Stimulated activated CD8-positive, alpha-beta memory T cell treated with anti-CD3 and anti-CD28 coated beads, Interleukin-15, amount 100 ng/mL, for 48 hours (primary cell): ENCODE measurements at places on chromosomes 6 and 20.

DNA sequence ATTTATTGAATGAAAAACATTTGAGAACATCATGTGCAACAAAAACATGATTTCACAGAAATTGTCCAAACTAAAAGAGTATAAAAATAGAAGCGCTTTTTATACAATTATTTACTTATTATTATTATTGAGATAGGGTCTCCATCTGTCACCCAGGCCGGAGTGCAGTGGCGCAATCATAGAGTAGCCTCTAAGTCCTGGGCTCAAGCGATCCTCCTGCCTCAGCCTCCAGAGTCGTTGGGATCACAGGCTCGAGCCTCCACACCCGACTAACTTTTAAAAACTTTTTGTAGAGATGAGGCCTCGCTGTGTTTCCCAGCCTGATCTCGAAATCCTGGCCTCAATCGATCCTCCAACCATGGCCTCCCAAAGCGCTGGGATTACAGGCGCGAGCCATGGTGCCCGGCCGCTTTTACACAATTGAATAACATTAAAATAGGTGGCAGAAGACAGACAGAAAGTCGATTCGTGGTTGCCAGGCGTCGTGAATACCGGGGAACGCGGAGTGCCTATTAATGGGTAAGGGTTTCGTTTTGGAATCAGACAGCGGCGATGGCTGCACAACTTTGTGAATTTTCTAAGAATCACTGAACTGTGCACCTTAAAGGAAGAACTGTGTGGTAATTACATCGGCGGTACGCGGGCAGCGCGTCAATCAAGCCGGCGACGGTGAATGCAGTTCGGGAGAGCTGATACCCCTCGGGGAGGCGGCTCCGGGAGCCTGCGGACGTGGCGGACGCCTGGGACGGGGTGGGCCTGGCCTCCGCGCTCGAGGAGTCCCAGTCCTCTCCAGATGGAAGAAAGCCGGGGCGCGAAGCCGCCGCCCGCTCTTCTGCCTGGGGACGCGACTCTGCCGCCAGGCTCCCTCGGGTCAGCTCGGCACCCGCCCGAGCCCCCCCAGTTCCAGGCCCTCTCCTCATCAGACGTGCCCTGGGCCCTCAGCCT, 807 bp downstream of the TBC1D20 start:
- peak; percentile 34 for DNase-seq

- no peak for DNase-seq
Measured at GRCh38 chr6:160054271-160054670, 67.3 kb upstream of the SLC22A1 start.

DNA sequence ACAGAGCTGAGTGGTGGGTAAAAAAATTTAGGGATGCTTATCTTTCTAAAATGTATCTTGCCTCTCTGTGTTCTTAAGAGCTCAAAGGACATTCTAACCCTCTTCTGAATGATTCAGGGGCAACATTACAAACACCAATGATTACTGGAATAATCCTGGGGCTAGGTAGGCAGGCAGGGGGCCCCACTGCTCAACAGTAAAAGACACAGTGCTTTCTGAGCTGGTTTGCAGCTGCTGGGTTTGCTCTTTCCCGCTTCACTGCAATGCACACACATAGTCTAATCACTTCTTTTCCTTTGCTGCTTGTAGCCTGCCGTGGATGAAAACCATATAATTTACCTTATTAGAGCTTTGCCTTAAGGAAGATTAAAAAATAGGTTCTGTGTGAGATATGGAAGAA, 23.9 kb downstream of the CLDN20 start:
- no peak for DNase-seq

- no peak for DNase-seq
Measured at GRCh38 chr20:10313701-10314100, 95.1 kb downstream of the SNAP25 start.

DNA sequence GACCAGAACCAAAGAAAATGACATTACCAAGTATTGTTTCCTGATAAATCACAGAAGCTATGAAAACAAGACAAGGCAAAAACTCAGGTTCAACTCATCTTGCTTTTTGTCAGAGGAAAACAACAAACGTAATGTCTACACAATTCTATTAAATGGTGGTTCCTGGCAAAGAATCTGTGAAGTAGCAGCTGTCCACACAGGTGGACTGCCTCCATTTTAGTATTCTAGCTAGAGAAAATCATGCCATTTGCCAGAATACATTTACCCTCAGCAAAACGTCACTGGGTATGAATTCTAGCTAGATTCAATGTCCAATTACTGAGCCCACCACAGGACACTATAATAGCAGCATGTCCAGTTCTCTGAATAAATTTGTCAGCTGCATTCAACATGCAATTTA, 125.4 kb downstream of the ADGRB3 start:
- no peak for DNase-seq

- no peak for DNase-seq
Measured at GRCh38 chr6:56148488-56149186, 98.7 kb downstream of the COL21A1 start.

DNA sequence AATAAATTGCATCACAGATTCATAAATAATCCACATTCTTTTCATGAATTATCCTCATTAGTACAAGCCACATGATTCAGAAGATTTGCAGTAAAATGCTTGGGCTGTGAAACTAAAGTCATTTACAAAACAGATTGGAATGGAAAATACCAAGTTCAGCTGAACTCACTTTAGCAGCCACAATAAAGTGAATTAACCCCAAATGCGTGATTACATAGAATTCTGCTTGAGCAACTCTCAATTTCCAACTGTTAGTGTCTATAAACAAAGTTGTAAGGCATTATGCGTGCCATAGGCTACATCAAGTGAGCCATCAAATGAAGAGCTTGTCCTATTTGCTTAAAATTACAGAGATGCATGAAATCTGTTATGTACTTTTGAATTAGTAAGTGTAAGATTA, 60.4 kb upstream of the GFRAL start:
- no peak for DNase-seq

- DNase-seq, result peak; percentile 56
Measured at GRCh38 chr6:43924222-43924702, 154.3 kb downstream of the VEGFA start.

DNA sequence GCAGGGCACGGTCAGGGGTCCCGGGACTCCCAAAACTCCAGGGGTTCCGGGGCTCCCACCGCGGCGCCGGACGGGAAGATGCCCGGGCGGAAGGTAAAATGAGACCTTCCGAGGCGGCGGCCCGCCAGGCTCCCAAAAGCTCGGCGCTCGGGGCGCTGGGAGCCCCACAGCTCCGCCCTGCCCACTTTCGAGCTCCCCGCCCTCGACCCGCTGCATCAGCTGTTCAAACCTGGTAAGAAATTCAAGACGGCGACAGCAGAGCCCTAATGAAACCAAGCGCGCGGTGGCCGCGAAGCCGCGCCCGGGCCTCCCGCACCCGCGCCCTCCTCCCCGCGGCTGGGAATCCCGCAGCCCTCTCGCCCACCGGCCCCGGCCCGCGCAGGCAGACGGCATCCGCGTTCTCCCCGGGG, 369 bp downstream of the SLC4A11 start:
- peak; percentile 32 for DNase-seq

DNA sequence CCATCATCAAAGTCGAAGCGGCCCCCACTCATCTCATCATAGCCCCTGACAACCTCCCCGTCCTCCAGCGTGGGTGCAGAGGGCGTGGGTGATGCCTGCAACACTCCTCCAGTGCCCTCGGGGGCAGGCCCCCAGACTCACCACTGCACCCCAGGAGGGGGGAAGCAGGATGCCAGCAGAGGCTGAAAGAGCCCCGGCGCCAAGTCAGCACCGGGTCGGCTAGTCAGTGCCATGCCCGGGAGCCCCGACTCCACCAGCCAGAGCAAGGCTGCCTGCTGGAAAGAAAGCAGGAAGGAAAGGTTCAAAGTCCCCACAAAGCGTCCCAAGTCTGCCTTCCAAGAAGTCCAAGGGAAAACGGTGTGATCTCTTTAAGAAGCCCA, 324 bp downstream of the JPH2 start:
- DNase-seq, result no peak

- no peak for DNase-seq
Measured at GRCh38 chr20:1808101-1808500, 87.1 kb upstream of the SIRPA start.

DNA sequence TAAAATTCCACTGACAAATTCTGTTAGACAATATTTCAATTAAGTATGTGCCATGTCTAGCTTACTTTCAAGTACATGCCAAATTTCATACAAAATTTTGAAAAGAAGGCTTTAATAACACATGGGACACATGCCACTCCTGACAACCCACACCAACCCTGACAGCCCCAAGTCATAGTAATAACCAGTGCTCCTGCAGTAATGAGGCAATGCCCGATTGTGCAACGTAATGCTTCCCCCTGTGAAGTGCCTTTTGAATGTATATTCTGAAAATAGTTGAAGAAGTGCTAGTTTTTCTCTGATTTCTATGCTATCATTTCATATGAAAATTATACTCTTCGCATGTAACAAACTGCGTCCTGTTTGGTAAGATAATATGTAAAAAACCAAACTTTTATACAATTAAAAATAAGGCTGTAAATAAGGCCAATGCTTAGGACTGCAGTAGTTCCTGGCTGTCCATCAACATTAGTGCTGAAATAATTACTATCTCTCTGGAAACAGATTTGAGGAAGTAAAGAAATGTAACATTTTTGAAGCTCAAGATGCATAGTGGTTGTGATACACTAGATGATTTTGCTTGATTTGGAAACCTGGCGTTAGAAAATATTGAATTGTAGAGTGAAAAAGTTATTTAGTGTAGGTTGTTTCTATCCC, 125.8 kb upstream of the BCLAF1 start:
- no peak for DNase-seq
